ENCODE measurements at places on chromosomes 11 and 22.

DNA sequence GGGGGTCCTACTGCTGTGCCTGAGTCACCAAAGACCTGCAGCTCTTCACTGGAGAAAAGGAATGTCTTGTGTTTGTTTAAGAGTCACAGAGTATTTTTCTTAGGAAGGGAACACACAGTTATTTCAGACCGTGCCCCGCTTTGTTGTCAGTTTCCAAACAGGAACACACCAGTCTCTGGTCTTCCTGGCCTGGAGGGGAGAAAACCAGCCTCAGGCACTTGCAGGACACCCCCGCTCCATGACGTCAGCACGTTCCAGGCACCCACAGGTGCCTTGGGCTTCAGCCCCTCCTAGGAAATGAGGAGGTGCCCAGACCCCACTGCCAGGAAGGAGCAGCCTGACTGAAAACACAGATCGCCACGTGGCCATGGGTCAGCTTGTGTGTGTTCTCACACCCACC is 5.4 kb downstream of the DEAF1 start:
- no peak for DNase-seq

DNA sequence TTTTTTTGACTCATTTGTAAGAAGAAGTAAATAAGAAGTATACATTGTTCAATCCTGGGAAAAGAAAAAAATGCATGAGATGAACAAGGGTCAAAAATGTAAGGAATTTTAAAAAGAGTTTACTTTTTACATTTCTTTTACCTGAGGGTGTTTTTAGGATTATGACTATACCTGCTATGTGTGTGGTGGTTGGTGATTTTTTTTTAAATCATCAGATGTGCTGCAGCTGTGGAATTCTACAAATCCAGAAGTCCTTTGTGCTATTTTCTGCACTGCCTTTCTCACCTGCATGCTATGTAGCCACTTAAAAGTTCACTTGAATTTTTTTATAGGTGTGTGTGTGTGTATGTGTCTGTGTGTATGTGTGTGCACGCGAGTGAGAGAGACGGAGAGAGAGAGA is 185.3 kb downstream of the FAT3 start:
- no peak for DNase-seq

GRCh38 chr11:68914761-68915160 is 11.1 kb downstream of the IGHMBP2 start:
- DNase-seq = no peak

DNA sequence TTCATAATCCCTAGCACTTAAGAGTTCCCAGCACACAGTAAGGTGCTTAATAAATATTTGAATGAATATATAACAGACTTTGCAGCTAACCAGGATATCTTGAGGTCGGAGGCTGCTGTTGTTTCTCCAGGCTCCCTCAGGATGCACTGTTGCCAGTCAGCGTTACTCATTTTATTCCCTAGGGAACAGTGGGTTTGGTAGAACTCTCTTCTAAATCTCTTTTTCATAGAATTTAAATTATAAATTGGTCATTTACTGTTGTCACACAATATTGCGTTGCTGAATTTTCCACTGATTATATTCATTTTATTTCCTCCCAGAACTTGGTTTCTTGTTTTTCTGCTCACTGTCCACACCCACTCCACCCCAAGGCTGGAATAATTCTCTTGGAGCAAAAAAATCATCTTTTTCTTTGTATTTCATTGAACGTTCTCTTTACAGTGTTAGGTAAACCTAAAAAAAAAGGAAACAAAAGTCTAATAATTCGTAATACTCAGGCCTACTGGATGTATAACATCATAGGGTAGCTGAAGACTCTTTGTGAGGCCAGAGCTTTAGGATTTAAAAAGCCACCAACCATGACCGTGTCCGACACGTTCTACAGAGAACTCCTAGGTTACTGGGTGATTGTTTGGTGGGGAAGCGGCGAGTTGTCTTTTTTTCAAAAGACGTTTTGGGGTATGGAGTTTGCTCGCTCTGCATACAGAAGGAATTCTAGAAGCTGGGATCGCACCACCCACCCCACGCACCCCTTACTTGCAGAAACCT is 766 bp upstream of the CAPRIN1 start:
- DNase-seq = no peak

DNA sequence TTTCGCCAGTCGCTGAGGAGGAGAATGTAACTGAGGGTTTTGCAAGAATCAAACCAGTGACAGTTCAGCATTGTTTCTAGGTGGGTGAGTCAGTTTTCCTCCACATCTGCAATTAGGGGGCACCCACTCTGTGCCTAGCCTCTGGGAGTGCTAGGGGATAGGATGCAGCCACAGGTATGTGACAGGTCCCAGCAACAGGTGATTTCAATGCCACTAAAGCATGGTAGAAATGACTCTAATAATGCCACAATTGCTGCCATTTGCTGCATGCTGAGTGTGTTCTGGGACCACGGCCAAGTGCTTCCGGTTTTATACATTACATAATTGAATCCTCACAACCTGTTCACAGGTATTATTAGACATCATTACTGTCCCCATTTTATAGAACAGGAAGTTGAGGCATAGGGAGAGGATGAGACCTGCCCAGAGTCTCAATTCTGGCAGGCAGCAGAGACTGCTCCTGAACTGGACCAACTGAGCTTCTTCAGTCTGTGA is 556 bp downstream of the CRYBB2 start:
- no peak for DNase-seq

All from stimulated activated CD4-positive, alpha-beta T cell treated with anti-CD3 and anti-CD28 coated beads, TNF-alpha, amount 100 ng/mL, for 1 hour (primary cell).